ENCODE measurements at places on chromosomes 6 and 20. TPM values are rescaled to one million over a fixed set of nuclear protein-coding genes. Genes with fewer than 3 reads are reported as not detected.

The CD93 gene
- total RNA-seq: 5.3 TPM

The PRSS16 gene
- 29.8 TPM for total RNA-seq

The LHFPL5 gene
- total RNA-seq: not detected

The NDRG3 gene
- total RNA-seq: 30.0 TPM

The PI3 gene
- 262 TPM for total RNA-seq

The PDYN gene
- total RNA-seq: not detected

DNA sequence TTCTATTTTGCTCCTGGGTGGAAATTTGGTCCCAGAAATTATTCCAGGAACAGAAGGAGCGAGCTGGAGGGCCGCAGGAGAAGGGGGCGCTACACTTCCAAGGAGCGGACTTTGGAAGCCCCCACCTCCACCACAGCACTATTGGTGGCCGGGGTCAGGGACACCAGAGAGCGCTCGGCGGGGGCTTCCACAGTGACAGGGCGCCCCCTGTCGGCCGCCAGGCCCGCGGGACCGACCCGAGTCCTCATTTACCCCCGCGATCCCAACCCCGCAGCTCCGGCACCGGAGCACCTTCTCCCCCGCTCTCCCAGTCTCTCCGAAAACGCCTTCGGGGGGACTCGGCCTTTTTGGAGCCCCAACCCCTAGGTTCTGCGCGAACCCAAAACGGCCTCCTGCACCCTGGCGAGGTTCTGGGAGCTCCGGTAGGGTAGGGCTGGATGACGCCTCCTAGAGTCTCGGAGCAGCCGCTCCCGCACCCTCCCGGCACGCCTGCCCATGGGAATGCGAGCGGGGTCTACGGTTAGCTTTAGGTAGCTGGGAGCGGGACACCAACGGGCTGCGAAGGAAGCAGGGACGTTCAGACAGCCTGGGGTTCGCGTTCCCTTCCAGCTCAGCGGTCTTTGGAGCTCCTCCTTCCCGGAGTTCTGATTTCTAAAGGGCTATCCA lies 2.4 kb upstream of the FOXA2 start:
- H3K27ac ChIP-seq: no peak overlapping the region
- no peaks in the 10 kb centered on the region for H3K36me3 ChIP-seq

DNA sequence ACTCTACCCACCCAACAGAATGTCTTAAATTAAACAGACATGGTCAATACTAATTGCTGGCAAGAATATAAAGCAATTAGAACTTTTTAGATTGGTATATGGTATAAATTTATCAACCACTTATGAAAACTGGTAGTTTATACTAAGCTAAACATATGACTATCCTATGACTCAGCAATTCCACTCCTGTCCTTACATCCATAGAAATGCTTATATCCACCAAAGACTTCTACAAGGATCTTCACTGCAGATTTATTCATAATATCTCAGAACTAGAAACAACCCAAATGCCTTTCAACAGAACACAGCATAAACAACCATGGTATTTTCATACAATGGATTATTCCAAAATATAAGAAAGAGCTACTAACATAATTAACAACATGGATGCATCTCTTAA lies 4.6 kb downstream of the ZNF184 start:
- no peak overlapping the region for H3K4me3 ChIP-seq
- H3K27ac ChIP-seq: no peak overlapping the region
- H3K27me3 ChIP-seq: no peaks in the 10 kb centered on the region

- H3K4me1 ChIP-seq: no peaks in the 10 kb centered on the region
- DNase-seq: no peak
- no peaks in the 10 kb centered on the region for H3K27me3 ChIP-seq
- no peak overlapping the region for H3K27ac ChIP-seq
- H3K4me3 ChIP-seq: no peak overlapping the region
These were observed 58.6 kb downstream of the LIN28B start for GRCh38 chr6:105015482-105015881.

DNA sequence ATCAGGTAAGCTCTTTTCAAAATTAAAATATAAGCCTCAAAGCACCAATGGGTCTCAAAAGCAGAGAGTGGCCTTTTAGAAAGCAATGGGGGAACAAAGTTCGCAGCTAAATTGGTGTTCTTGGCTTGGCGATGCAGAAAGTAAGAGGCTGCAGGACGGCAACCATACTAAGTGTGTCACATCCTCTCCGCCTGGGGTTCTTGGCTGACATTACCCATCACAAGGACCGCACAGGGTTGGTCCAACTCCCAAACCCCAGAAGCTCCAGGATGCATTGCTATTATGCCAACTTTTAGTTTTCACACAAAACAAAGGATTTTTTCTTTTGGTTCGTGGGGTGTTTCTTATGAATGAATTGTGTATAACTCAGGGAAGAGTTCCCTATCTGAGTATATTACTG lies 124.8 kb downstream of the PRKN start:
- no peaks in the 10 kb centered on the region for H3K27me3 ChIP-seq
- H3K4me1 ChIP-seq: no peaks in the 10 kb centered on the region
- H3K36me3 ChIP-seq: no peaks in the 10 kb centered on the region
- DNase-seq: no peak

DNA sequence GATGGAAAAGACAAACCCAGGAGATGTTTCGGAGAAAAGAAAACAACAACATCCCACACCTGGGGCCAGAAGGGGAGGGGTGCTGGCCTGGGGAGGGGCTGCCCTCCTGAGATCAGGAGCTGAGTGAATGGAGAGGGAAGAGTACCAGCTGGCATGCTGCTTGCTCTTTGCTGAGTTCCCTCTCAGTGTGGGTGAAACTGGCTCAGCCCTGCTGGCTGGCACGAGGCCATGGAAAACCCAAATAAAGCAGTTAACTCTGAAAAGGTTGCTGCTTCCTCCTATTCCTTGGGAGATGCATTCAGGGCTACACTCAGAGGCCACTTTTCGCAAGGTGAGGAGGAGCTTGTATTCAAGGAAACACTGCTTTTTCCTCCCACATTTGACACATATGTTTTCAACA lies 8.0 kb upstream of the KCNK16 start:
- H3K27ac ChIP-seq: no peak overlapping the region
- no peaks in the 10 kb centered on the region for H3K36me3 ChIP-seq
- no peaks in the 10 kb centered on the region for H3K4me1 ChIP-seq
- H3K4me3 ChIP-seq: no peak overlapping the region
- H3K27me3 ChIP-seq: no peaks in the 10 kb centered on the region
